ENCODE measurements at places on chromosomes 1 and 21. TPM values are rescaled to one million over a fixed set of nuclear protein-coding genes. Genes with fewer than 3 reads are reported as not detected.

The KLHL12 gene
- total RNA-seq: 37.8 TPM

DNA sequence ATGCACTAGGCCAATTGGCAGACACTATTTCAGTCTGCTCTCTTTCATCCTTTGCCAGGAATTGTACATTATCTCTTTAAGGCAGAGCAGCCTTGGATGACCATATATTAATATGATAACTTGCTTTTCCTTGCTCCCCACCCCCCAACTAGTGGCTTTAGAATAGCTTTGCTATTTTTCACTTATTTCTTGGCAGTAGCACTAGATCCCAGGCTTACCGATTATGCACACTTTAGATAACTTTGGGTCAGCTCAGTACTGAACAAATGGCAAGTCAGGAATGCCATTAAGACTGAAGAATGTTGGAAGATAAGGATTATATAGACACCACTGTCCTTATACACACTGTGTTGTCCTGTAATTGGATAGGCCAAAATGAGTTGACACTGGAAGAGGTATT, 146.4 kb downstream of the FGGY start:
- no peak for DNase-seq

The DDR2 gene
- total RNA-seq: 1.9 TPM

GRCh38 chr21:31351438-31351837, 7.4 kb upstream of the TIAM1 start:
- no peak for DNase-seq

The TFF2 gene
- total RNA-seq: 1.1 TPM

GRCh38 chr21:44751186-44751798, 39.9 kb upstream of the TSPEAR start:
- no peak for DNase-seq

Data from Panc1 (cell line).